ENCODE measurements at places on chromosomes 12 and 14. TPM values are rescaled to one million over a fixed set of nuclear protein-coding genes. Genes with fewer than 3 reads are reported as not detected.

DNA sequence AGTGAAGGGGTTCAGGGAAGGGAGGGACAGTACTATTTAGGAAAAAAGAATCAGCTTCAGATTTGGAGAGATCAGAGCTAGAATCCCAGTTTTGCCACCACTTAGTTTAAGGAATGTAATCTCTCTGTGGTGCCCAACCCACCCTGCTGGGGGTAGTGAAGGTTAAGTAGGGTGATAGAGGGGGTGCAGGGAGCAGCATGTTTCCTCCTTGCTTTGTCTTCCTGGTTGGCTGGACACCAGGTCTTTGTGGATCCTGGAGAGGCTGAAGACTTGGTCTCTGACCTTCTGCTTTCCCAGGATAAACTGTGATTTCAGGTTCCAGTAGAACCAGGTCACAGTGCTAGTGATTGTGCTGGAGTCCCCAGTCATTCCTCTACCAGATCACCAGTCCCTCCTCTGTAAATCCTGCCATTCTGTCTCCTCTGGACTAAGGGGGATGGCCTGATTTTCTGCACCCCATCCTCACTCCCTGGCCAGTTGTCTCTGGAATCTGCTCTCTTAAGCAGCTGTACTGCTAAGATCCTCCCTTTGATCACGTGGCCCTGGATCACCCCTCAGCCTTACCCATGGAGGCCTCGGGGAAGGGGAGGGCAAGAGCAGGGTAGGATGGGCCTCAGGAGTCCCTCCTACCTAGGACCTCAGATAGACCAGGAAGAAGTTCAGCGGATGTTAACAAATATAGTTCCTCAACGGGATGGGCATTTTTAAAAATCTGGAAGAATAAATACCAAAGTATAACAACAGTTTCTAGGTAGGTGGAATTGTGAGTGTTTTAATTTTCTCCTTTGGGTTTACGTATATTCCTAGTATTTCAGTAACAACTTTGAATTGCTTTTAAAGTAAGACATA, 3.1 kb downstream of the MAP3K12 start:
- peak overlapping the region; percentile 47 for H3K27ac ChIP-seq
- peaks cover 24% of the 10 kb centered on the region for H3K4me1 ChIP-seq
- peak; percentile 90 for DNase-seq
- no peaks in the 10 kb centered on the region for H3K36me3 ChIP-seq

C12orf54 gene
- total RNA-seq: 0.23 TPM

GRCh38 chr14:33103489-33103888, 164.8 kb downstream of the NPAS3 start:
- H3K4me3 ChIP-seq: no peak overlapping the region
- H3K4me1 ChIP-seq: no peaks in the 10 kb centered on the region
- no peaks in the 10 kb centered on the region for H3K36me3 ChIP-seq
- no peak overlapping the region for H3K27ac ChIP-seq
- no peaks in the 10 kb centered on the region for H3K27me3 ChIP-seq
- no peak for DNase-seq

SPIC gene
- total RNA-seq: not detected

ANKLE2 gene
- 58.8 TPM for total RNA-seq

DNA sequence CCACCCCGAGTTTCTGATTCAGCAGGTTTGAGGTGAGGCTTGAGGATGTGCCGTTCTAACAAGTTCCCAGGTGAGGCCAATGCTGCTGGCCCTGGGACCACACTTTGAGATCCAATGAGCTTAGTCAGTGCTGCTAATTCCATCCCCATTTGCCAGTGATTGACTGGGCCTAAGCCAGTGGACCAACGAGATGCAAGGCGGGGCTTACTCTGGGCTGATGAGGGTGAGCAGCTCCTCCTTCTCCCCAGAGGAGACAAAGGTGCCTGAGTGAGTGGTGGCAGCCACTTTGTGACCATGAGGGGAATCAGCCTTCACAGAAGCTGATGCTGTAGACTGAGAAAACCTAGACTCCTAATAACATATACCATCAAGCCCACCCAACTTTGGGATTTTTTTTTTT, 23.1 kb upstream of the HNF1A start:
- no peak overlapping the region for H3K4me3 ChIP-seq
- no peak for DNase-seq
- H3K27me3 ChIP-seq: no peaks in the 10 kb centered on the region
- H3K4me1 ChIP-seq: no peaks in the 10 kb centered on the region

- H3K27me3 ChIP-seq: peaks cover 16% of the 10 kb centered on the region
- no peak overlapping the region for H3K27ac ChIP-seq
- H3K4me3 ChIP-seq: no peak overlapping the region
- no peaks in the 10 kb centered on the region for H3K4me1 ChIP-seq
- no peak for DNase-seq
Observed at GRCh38 chr12:53768976-53769375, 17.2 kb upstream of the CISTR start.

DNA sequence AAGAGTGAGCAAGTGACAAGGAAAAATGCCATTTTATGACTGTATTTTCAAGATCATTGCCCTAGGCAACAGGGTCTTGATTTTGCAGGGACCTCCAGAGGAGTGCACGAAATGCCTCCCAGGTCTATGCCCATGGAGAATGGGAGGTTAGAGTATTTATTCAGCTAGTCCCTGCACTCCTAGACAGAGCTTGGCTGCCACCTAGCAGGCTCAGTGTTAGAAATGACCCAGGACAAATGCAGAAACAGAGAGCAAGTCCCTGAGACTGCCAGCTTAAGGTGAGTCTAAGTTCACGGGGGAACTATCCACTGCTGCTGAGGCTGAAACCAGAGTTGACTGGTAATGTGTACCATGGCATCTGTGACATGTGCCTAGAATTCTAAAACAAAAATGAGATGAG, 506.4 kb downstream of the MED13L start:
- H3K4me3 ChIP-seq: no peak overlapping the region
- no peaks in the 10 kb centered on the region for H3K27me3 ChIP-seq

- H3K4me3 ChIP-seq: no peak overlapping the region
- H3K27ac ChIP-seq: no peak overlapping the region
- no peaks in the 10 kb centered on the region for H3K4me1 ChIP-seq
- H3K36me3 ChIP-seq: no peaks in the 10 kb centered on the region
- H3K27me3 ChIP-seq: peaks cover 9% of the 10 kb centered on the region
Observed at GRCh38 chr14:57981817-57982560, 116.1 kb upstream of the SLC35F4 start.

GRCh38 chr14:37972941-37973887, 234.5 kb upstream of the SSTR1 start:
- H3K4me3 ChIP-seq: no peak overlapping the region
- H3K36me3 ChIP-seq: no peaks in the 10 kb centered on the region
- H3K4me1 ChIP-seq: peaks cover 9% of the 10 kb centered on the region
- no peaks in the 10 kb centered on the region for H3K27me3 ChIP-seq

- no peak overlapping the region for H3K4me3 ChIP-seq
- H3K4me1 ChIP-seq: no peaks in the 10 kb centered on the region
- H3K36me3 ChIP-seq: no peaks in the 10 kb centered on the region
Observed at GRCh38 chr12:90045559-90045958, 336.9 kb upstream of the ATP2B1 start.

GRCh38 chr14:61257469-61258057, 23.6 kb downstream of the TMEM30B start:
- H3K36me3 ChIP-seq: no peaks in the 10 kb centered on the region
- H3K4me1 ChIP-seq: peaks cover 33% of the 10 kb centered on the region
- no peaks in the 10 kb centered on the region for H3K27me3 ChIP-seq
- no peak overlapping the region for H3K4me3 ChIP-seq

DNA sequence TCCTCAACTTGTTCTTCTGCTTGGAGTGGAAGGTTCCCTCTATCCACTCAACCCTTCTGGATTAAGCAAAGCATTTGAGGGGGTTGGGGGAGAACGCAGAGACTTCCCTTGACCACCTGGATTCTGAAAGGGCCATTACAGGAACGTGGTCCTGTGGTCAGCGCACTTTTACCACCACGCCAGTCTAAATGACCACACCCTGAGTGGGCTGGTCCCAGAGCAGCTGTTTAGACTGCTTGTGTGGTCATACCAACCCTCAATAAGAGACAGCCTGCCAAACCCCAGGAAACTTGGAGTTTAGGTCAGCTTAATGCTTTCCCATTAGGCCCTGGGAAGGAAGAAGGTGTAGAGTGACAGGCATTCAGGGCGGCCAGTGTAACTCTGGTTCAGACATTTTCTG, 165.5 kb upstream of the ATP2B1 start:
- peaks cover 32% of the 10 kb centered on the region for H3K4me1 ChIP-seq
- no peaks in the 10 kb centered on the region for H3K27me3 ChIP-seq
- DNase-seq: peak; percentile 92
- H3K27ac ChIP-seq: peak overlapping the region; percentile 75
- H3K36me3 ChIP-seq: no peaks in the 10 kb centered on the region

- DNase-seq: no peak
- no peaks in the 10 kb centered on the region for H3K36me3 ChIP-seq
- H3K4me1 ChIP-seq: peaks cover 7% of the 10 kb centered on the region
- H3K27ac ChIP-seq: no peak overlapping the region
Observed at GRCh38 chr14:69615121-69615495, 3.7 kb downstream of the SUSD6 start.

DNA sequence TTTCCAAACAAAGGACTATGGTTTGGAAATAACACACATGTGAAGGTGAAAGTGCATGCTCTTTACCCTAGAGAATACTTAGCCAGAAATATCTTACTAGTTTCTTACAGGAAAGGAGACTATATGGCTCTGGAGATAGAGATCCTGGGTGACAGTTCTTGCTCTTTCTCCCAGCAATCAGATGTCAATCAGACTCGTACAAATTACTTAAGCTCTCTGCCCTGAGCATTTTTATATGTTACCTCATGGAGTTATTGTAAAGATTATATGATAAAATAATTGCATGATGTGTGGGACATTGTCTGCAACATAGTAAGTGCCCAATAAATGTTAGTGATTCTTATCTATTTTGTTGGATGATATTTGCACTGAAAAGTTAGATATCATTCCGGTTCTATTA, 76.8 kb downstream of the FAR2 start:
- H3K27me3 ChIP-seq: no peaks in the 10 kb centered on the region
- no peak for DNase-seq
- peaks cover 3% of the 10 kb centered on the region for H3K4me1 ChIP-seq
- H3K36me3 ChIP-seq: no peaks in the 10 kb centered on the region
- no peak overlapping the region for H3K4me3 ChIP-seq

SLC2A14 gene
- not detected for total RNA-seq

DNA sequence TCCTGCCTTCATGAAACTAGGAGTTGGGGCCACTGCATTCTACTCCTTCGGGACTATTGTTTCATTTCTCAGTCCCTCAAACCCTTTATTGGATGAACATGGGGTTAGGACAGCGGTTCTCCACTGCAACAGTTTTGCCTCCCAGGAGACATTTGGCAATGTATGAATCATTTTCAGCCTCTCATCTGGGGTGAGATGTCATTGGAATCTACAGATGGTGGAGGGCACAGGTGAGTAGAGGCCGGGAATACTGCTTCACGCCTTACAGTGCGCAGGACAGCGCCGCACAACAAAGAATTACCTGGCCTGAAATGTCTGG, 649 bp upstream of the GNPNAT1 start:
- 0 out of 2 replicates have a peak, but pooled peaks cover 2% of the 10 kb centered on the region for H3K36me3 ChIP-seq
- H3K27me3 ChIP-seq: no peaks in the 10 kb centered on the region
- H3K4me1 ChIP-seq: no peaks in the 10 kb centered on the region
- DNase-seq: no peak
- H3K27ac ChIP-seq: peak overlapping the region; percentile 59

GRCh38 chr14:50714450-50715073, 46.5 kb upstream of the SAV1 start:
- no peak overlapping the region for H3K4me3 ChIP-seq
- no peak overlapping the region for H3K27ac ChIP-seq
- DNase-seq: peak; percentile 36
- H3K4me1 ChIP-seq: no peaks in the 10 kb centered on the region

- no peaks in the 10 kb centered on the region for H3K27me3 ChIP-seq
- H3K36me3 ChIP-seq: no peaks in the 10 kb centered on the region
- no peak overlapping the region for H3K4me3 ChIP-seq
- H3K4me1 ChIP-seq: no peaks in the 10 kb centered on the region
Observed at GRCh38 chr12:114438635-114439256, 32.8 kb upstream of the TBX5 start.

DNA sequence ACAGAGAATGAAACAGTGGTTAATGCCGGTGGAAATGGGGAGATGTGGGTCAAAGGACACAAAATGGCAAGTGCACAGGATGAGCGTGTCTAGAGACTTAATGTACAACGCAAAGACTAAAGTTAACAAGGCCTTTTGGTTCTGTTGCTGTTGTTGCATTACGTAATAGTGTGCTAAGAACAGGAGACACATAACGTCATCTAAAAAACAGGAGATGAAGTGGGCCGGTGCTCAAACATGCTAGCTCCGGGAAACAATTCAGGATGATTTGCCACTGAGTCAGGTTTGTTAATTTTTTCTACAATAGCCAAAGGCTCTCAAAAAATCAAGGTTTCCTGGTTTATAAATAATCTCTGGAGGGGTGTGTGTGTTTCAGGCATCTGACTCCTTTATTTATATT, 55.5 kb downstream of the ETV6 start:
- H3K27me3 ChIP-seq: no peaks in the 10 kb centered on the region
- H3K36me3 ChIP-seq: no peaks in the 10 kb centered on the region
- no peak for DNase-seq
- H3K4me3 ChIP-seq: no peak overlapping the region
- no peak overlapping the region for H3K27ac ChIP-seq

DNA sequence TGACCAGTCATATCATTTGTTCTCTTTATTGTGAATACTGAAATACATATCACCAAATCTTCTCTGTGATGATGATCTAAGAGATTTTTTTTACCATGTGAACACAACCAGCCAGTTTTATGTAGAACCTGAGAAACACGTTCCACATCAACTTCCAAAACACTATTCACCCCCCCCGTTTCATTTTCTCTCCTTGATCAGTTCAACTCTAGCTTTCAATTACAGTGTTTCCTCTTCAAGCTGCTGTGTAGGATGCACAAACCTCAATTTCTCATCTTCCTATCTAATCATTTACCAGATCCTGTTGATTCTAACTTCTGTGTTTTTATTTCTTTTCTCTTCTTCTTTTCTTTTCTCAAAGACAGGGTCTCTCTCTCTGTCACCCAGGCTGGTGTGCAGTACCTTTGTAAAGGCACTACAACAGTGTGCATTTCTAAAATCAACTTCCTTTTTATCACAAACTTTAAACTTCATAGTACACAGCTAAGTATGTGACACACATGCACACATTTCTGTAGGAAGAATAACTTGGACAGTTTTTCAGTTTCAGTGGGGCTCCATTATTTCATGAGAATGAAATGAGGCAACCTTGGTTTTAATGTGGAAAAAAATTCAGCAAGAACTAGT, 149.9 kb upstream of the FBXO33 start:
- no peaks in the 10 kb centered on the region for H3K36me3 ChIP-seq
- DNase-seq: no peak
- H3K4me3 ChIP-seq: no peak overlapping the region
- H3K27ac ChIP-seq: no peak overlapping the region

DNA sequence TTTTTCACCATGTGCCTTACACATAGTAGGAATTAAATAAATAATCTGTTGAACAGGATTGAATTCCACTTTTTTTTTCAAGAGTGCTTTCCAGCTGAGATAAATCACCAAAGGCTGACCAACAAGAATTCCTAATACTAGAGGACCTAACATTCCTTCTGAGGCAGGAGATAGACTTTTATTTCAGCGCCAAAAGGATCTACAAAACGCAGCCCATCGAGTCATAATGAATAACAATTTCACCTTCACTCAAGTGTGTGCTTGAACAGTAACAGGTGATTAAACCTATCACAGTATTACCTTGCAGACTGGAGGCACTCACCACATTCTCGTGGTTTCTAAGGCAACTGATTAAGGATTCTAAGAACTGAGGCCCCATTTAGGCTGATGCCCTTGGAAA, 224.3 kb upstream of the ATP2B1 start:
- H3K4me1 ChIP-seq: peaks cover 10% of the 10 kb centered on the region
- H3K27me3 ChIP-seq: no peaks in the 10 kb centered on the region
- H3K4me3 ChIP-seq: no peak overlapping the region
- no peak overlapping the region for H3K27ac ChIP-seq
- H3K36me3 ChIP-seq: no peaks in the 10 kb centered on the region
- DNase-seq: no peak

KRT71 gene
- total RNA-seq: not detected
